ENCODE measurements at places on chromosomes 5 and 9. TPM values are rescaled to one million over a fixed set of nuclear protein-coding genes. Genes with fewer than 3 reads are reported as not detected.

DNA sequence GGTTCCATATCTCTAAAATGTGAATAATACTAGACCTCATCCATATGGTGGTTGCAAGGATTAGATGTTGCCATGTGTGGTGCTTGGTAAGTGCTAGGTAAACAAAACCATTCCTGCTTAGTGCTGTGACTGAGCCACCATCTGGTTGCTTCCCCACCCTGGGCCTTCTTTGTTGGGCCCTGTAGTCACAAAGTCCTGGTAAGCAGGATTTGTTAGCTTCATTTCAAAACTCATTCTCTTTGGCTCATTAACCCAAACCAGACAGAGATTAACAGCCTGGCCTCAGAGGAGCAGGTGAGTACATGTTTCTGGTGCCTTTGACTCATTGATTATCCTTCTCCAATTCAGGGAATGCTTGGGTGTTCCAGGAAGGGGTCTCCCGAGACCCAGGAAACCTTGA, 240.2 kb downstream of the ARHGAP26 start:
- DNase-seq, result no peak

DNA sequence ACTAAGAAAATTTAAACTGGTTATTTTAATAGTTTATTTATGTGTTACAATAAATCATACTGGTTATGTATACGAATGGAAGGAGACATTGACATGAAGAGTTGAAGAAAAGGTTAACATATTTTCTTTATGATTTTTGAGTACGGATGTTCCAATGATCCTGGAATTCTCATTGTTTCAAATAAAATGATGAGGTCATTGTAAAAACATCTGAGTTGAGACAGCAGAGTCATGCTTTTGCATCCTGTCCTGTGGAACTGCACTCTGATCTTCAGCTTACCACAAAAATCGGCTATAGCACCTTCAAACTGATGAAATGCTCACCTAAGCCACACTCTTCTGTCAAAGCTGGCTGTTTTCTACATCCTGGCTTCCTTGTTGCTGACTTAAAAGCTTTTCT, 67.8 kb downstream of the PTCD2 start:
- DNase-seq, result no peak

GRCh38 chr9:127770583-127770904, 7.9 kb downstream of the SH2D3C start:
- DNase-seq, result no peak

The ARHGEF28 gene
- 34.1 TPM for total RNA-seq

- no peak for DNase-seq
Observed at GRCh38 chr5:98982880-98983279, 54.1 kb upstream of the CHD1 start.

DNA sequence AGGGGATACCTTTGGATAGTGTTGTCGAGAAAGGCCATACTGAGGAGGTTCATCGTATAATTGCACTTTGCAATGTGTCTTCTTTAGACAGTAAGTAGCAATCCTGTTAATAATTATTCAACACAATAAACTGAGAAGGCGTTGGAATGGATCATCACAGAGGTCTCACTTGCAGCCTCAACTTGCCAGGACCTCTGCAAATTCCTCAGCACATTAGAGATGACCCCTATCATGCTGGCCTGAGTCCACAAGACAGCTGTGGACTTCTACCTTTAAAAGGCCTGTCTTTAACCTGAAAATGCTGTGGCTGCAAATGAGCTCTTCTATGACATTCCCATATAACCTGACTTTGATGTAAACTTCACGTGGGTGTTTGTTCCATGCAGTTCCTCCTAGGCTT, 14.1 kb downstream of the SH3TC2 start:
- DNase-seq, result no peak

DNA sequence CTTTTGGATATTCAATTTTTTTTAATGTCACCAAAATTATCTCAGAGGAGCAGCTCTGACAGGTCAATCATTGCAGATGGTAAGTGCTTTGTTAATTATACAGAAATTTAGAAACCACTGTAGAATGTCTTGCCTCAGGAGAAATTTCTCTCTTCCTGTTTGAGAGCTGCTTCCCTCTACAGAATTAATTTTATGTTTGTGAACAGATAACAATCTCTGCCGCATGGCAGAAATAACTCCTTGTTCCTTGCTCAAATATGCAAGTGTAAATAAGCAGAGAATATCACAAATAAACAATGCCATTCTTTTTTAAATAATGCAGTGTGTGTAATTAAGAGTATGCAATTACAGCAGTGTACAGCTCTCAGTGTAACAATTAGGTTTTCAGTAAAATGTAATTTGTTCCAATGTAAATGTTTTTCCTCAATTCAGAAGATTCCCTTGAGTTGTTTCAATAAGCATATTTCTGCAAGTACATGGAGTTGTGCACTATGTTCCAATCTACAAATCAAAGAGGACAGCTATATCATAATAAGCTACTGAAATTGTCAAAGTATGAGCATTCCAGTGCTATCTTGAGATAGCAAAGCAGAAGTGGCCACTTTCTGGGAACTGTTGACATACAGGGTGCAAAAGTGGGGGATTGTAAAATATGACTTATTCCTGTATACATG, 1012.8 kb downstream of the MAT2B start:
- no peak for DNase-seq

DNA sequence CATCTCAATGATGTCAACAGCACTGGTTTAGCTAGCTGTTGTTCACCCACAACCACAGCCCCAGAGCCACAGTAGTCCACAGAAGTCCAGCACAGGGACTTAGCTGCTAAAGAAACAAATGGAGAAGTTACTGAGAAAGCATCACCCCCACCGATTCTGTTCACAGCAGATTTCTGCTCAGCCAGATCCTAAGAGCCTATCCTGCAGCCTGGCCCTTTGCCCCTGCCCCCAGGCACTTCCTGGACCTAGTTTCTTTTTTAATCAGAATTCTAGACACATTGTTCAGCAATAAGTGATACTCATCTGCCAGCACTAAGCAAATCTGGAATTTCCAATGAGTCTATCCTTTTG, 7.4 kb downstream of the B4GALT1 start:
- no peak for DNase-seq

DNA sequence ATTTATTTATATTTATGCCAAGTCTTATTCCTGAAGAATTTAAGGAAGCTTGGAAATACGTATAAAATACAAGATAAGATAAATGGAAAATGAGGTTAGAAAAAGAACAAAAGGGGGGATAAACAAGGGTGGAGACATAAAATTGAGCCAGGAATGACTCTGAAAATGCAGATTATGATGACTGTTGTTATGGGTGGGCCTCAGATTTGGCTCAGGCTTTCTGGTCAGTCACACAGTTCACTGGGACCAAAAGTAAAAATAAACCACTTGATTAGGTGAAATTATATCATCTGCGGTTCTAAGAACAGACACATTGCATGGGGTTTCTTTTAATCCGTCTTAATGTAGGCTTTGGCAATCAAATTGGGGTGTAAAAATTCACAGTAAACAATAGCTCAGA, 51.0 kb downstream of the OR1J1 start:
- no peak for DNase-seq

DNA sequence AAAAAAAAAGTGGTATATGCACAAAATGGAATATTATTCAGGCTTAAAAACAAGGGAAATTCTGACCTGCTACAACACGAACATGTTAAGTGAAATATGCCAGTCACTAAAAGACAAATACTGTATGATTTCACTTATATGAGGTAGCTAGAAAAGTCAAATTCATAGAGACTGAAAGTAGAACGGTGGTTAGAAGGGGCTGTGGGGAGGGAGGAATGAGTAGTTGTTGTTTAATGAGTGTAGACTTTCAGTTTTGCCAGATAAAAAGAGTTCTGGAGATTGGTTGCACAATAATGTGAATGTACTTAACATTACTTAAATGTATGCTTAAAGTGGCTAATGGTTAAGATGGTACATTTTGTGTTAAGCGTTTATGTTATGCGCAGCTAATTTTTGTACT, 79.5 kb upstream of the IL12B start:
- no peak for DNase-seq

Data from HepG2 (cell line).